Stimulated activated CD4-positive, alpha-beta T cell treated with anti-CD3 and anti-CD28 coated beads, Interleukin-4, amount 100 ng/mL, for 24 hours (primary cell): ENCODE measurements at places on chromosomes 3 and 15.

DNA sequence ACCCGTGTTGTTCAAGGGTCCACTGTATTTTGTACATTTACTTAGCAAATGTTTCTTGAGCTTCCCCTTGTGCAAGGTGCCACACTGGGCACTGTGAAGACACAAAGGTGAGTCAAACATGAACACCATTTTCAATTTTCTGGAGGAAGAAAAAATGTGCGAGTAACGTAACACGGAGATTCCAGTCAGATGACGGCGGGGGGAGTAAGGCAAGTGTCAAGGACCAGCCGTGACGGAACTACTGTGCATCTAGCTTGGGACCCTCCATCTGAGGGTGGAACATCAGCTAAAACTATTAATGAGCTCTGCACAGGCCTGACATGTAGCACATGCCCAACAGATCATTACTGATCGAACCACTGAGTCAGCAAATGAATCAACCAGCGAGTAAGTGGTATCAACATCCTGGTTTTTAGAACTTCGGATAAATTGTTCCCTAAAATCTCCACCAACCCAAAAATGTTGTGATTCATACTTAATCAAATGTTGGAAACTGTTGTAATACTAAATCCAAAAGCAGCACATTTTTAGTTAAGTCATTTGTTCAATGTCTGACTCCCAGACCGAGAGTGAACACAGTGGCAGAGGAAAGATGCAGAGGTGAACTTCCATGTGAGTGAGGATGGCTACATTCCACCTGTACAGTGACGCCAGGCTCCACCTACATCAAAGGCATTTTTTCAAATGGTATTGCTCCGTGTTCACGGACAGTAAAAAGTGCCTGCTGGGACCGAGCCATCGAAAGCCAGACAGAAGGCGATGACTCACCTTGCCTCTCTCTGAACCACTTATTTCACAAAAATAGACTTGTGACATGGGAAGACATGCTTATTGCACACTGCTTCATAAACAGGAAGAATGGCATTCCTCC lies 172.2 kb downstream of the ATP10A start:
- no peak for DNase-seq

- DNase-seq = no peak
These were observed 276.1 kb upstream of the LRRC3B start for GRCh38 chr3:26346497-26346896.

GRCh38 chr3:51622413-51622812 lies 48.6 kb upstream of the TEX264 start:
- no peak for DNase-seq

DNA sequence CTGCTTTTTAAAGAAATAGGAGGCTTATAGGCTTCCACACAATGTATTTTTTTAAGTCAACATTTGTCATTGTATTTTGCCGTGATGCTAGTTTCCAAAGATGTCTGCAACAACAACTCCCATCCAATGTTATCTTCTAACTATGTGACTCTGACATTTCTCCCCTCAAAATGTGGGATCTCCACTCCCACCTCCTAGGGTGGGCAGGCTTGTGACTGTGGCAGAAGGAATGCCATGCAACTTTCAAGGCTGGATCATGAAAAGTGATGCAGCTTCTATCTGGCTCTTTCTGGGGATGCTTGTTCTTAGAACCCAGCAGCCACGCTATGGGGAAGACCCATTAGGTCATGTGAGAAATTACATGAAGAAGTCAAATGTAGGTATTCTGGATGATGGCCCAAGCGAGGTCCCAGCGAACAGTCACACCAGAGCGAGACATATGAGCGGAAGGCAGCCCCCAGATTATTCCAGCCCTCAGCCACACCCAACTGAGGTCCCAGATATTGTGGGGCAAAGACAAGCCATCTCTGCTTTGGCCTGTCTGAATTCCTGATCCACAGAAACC lies 124.3 kb downstream of the BDH1 start:
- DNase-seq = no peak

DNA sequence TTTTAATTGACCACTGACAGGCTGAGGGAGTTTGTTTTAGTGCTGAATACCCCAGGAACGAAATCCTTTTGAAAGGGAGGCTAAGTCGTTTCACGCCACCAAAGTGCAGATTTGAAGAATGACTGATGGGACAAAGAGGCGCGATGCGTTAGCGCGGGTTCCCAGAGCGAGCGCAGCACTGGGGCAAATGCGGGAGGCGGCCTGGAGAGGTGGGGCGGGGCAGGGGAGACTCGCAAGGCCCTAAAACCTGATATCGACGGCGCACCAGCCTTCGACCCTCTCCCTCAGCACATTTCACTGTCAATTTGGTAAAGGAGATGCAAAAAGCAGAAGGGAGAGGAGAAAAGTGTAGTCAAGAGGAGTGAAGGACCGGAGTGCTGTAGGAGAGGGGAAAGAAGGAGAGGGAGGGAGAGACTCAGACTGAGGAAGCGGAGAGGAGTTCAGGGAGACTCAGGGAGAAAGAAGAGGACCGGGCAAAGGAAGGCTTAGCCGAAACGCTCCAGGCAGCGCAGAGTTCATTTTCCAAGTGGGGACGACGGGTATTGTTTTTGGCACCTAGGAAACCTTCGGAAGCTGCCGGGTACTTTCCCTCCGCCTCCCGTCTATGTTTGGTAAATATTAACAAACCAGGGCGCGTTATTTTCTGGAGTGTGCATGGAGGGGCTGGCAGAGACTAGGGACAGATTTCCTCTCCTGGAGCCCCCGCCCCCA lies 3.8 kb upstream of the FOXB1 start:
- no peak for DNase-seq

- no peak for DNase-seq
These were observed 22.5 kb downstream of the DMXL2 start for GRCh38 chr15:51600114-51600513.
